ENCODE measurements at places on chromosomes 13 and 19.
A peak's percentile ranks its signal among the peaks of the same experiment; 100 is the strongest.

DNA sequence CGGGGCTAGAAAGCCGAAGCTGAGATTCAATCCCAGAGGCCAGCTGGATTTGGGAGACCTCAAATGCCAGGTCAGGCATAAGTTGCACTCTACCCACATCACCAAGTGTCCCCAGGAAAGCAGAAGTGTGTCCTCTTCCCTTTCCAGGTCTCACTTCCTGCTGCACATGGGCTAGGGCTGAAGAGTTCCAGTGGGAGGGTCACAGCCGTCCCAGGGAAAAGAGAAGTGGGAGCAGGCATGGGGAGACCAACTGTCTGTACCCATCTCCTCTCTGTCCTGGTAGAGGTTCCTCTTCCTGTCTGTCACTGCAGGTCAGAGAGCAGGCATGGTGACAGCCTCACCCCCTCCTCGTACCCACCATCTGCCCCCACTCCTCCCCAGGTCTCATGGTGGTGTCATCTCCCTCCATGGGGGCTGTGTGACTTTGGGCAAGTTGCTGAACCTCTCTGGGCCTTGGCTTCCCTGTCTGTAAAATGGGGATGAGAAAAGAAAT lies 14.8 kb downstream of the AXL start:
- peak; percentile 74 for DNase-seq

DNA sequence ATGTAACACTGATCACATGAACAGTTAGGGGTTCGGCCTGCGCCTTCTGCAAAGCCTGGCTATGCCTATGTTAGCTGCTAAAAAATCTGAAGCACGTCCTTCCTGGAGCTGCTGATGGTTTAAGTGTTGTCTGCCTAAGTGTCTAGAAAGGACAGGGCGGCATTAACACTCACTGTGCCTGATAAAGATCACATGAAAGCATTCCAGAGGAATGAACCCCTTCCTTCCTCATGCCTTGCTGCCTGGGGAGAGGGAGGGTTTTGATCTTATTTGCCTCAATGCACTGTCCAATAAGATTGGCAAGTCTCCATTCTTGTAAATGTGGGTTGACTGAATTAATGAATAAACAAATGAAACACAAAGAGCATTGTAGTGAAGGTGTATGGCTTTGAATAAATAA lies 5.2 kb downstream of the DOCK9 start:
- DNase-seq, result no peak

- DNase-seq, result no peak
These were observed 38.0 kb upstream of the C13orf42 start for GRCh38 chr13:51148952-51149573.

DNA sequence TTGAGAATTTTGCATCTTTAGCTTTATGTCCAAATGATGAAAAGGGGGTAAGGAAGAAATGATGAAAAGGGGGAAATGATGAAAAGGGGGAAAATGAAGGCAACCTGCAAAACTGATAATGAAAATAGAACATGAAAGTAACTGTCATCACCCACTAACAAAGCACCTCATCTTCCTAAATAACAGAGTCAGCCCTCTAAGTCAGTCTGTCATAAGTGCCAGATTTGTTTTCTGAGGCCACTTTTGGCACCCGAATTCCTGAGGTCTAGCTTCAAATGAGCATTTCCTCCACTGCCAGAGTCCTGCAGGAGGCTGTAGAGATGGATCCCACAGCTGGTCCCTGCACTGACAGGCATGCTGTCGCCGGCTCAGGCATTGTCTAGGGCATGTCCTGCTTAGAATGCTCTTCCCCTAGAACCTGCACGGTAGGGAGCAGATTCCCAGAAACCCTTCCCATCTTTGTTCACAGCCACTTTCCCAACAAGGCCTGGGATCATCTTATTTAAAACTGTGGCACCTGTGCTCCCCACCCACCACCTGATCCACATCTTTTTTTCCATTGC lies 25.3 kb downstream of the RAP2A start:
- no peak for DNase-seq

GRCh38 chr19:39474139-39474620 lies 6.5 kb upstream of the TIMM50 start:
- DNase-seq, result peak; percentile 72

GRCh38 chr13:50235604-50236342 lies 220.5 kb downstream of the KCNRG start:
- DNase-seq, result no peak

DNA sequence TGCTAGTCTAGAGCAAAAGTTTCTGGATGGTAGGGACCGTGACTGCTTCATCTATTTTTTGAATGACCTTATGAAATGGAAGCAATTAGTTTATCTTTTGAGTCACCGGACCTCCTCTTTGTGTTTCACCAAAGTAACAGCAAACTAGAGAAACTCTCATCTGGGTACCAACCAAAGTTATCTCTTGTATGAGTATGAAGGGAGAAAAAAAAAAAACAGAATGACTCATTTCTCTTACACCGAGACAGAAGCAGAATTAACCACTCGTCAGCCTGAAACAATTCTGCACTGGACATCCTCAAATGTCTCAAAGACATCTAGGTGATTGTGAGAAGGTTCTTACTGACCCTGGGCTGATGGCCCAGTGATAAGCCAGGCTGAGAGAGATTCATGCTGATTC lies 18.3 kb downstream of the ZNF100 start:
- DNase-seq, result no peak

GRCh38 chr19:5563008-5563431 lies 4.7 kb downstream of the TINCR start:
- DNase-seq, result no peak

DNA sequence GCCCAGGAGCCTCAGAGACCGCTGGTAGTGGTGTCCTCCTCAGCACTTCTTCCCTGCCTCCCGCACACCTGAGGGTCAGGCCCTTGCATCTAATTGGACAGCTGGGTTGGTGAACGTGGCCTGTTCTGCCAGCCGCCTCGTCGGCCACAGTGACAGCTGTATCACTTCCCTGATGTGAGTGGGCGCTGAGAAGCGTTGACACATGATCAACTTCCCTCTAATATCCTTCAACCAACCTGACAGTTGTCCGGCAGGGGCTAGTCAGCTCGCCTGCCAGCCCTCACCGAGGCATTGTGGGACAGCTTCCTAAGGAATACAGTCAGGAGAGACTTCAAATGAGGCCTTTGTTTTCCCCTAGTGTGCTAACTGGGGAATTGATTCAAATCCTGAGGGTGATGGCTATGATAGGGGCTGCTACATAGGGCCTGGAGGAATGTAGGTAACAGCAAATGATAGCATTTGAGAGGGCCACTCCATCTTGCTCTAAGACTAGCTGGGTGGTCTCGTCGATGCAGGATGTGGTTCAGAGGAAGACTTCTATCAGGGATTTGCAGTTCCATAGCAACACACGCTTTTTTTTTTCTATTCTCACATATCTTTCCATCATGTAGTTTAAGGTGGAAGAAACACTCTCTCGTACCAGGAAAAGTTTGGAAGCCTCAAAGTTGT lies 230.8 kb downstream of the TSHZ3 start:
- peak; percentile 47 for DNase-seq

- DNase-seq, result no peak
These were observed 419.6 kb downstream of the GPC6 start for GRCh38 chr13:93646245-93646644.

DNA sequence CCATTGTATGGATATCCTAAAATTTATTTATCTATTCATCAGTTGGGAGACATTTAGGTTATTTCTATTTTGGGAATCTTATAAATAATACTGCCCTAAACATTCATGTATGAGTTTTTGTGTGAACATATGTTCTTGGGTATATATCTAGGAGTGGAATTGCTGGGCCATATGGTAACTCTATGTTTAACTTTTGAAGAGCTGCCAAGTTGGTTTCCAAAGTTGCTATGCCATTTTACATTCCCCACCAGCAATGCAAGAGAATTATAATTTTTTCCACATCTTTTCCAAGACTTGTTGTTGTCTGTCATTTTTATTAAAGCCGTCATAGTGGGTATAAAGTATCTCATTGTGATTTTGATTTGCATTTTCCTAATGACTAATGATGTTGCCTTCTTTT lies 48.2 kb upstream of the CALM3 start:
- no peak for DNase-seq

DNA sequence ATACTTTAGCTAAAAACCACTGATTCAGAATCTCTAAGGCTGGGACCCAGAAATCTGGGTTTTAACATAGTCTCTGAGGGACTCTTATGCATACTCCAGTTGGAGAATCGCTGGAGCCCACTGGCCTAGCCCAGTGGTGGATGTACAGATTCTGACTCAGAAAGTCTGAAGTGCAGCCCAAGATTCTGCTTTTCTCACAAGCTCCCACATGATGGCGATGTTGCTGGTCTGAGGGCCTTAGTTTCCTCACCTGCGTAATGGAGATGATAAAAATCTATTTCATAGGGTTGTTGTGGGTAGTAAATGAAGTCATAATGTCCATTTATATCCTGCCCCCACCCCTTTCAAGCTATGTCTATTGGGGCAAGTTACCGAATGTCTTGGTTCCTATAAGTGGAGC lies 7.7 kb upstream of the CDADC1 start:
- no peak for DNase-seq

DNA sequence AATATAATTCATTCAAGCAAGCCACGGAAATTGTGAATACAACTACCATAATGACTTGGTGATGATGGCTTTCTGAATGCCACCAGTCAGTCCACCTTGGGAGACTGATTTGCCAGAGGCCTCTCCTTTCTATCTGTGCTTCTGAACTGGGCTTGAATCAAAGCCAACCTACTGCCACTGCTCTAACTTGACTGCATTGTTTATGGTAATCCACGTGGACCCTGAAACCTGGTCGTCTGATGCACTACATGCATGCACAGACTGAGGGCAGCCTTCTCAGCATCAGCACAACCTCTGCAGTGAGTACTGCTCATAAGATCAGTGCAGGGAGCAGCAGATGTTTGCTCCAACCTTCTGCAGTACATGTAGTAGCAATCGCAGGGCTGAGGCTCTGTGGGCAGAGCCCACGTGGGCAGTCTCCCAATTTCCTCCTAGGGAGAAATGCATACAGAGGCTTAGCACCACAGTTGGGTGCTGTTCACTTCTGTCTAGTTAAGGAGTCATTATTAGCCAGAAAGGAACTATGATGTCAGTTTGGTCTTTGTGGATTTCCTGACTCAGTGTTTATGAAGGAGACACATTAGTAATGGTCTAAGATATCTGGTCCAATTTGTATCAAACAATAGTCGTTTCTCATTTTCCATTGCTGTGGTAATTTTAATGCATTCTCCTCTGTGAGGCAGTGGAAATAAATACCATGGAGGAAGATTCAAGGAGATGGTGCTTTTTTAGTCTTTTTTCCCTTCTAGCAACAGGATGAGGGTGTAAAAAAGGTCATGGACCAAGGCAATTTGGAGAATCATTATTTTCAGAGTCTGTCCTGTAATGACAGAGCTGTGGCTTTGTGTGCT lies 82.5 kb downstream of the AKAP11 start:
- no peak for DNase-seq

GRCh38 chr13:45048890-45049407 lies 59.6 kb downstream of the GPALPP1 start:
- DNase-seq, result no peak

GRCh38 chr19:1001538-1002166 lies 1.4 kb downstream of the GRIN3B start:
- peak; percentile 83 for DNase-seq

DNA sequence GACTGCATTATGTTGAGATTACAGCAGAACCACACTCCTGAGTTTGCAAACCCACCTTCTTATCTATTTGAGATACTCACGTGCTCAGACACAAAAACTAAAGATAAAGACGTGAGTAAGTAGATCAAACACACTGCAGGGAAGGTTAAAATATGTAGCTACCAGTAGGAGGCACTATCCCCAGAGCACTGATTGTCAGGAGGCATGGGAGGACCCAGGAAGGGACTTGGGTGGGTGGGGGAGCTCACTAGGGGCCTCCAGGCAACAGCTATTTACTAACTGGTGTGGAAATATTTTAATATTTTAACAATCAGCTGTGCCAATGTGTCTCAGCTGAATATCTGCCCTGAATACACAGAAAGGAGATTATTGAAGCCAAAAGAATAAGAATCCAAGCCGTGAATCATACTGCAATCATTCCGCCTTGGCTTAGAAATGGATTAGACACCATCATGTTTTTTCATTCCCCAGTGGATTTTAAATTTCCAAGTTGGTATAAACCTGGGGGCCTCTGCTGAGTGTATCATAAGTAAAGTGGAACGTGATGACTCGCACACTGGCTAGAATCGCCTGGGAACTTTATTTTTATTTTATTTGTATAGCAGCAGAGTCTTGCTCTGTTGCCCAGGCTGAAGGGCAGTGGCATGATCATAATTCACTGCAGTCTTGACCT lies 73.2 kb upstream of the CACNA1A start:
- DNase-seq, result no peak

- DNase-seq, result no peak
These were observed 9.7 kb downstream of the GPR42 start for GRCh38 chr19:35380450-35381124.

GRCh38 chr19:43913383-43913782 lies 21.7 kb downstream of the ZNF45 start:
- DNase-seq, result no peak

- no peak for DNase-seq
These were observed 400.2 kb downstream of the KCNRG start for GRCh38 chr13:50415428-50415827.

- DNase-seq, result no peak
These were observed 41.6 kb downstream of the NDFIP2 start for GRCh38 chr13:79522583-79522982.

DNA sequence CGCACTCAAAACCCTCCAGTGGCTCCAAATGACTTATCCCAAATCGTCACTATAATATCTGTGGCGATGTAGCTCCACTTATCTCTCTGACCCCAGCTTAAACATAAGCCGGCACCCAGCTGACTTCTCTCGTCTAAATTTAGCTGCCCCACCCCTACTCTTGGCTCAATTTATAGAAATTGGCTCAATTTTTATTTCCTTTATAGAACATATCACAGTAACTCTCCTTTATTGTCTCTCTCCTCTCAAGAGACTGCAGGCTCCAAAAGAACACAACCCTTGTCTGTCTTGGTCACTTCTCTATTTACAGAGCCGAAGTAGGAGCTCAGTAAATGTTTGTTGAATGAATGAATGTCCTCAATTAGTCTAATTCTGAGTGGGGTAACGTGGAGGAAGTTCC lies 805 bp downstream of the ZNF784 start:
- DNase-seq, result no peak

Data from lower lobe of right lung (tissue), 2 donors.